ENCODE measurements at places on chromosomes 3 and 15.

DNA sequence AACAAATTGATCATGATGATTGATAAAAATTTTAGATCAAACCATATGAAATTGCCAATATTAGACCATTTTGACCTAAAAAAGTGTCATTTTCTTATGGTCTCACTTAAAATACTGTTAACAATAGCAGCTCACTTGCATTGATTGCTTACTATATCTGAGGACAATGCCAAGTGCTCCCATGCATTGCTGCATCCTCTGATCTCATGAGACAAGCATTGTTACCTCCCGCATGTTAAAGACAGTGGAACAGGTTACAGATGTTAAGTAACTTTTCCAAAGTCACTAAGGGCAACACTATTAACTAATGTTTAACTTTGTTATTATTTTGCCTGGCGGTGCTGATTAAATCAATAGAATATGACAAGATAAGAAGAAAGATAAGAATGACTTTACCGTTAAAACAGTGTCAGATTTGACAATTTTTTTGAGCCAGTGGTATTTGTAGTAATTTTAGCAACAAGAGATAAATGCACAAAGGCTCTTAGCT is 69.3 kb downstream of the PPM1L start:
- DNase-seq = no peak

- no peak for DNase-seq
These were observed 14.9 kb downstream of the SMAD3 start for GRCh38 chr15:67080118-67080899.

GRCh38 chr15:89904519-89904918 is 8.2 kb downstream of the ARPIN start:
- no peak for DNase-seq

GRCh38 chr3:113105966-113106660 is 105.2 kb upstream of the BOC start:
- no peak for DNase-seq

- no peak for DNase-seq
These were observed 89.6 kb downstream of the FILIP1L start for GRCh38 chr3:100024520-100025303.

DNA sequence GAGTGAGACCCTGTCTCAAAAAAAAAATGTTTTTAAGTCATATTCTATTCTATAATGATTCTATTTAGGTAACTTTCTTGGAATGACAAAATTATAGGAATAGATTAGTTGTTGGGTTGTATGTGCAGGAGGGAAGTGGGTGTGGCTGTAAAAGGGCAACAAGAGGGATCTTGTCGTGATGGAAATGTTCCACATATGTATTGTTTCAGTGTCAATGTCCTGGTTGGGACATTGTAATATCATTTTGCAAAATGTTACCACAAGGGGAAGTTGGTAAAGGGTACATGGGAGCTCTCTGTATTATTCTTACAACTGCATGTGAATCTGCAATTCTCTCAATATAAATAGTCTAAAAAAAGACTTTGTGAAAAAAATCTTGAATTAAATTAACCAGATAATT is 14.3 kb upstream of the ABHD5 start:
- DNase-seq = no peak

DNA sequence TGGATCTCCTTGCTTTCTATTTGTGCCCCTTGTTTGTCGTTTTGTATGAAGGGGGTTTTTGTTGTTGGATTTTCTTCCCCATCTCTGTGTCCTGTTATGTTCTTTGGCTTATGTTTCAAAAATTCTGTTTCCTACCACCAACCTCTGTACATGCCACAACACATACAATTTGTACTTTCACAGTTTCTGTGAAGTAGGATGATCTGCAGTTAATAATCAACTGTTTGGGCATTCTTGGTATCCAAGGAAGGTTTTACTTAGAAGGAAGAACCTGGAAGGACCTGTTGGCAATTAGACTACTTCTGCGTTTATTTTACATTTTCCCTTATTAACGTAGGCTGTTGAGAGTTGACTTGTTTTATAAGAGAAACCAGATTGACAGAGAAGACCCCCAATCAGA is 8.3 kb downstream of the SETD5 start:
- DNase-seq = no peak

DNA sequence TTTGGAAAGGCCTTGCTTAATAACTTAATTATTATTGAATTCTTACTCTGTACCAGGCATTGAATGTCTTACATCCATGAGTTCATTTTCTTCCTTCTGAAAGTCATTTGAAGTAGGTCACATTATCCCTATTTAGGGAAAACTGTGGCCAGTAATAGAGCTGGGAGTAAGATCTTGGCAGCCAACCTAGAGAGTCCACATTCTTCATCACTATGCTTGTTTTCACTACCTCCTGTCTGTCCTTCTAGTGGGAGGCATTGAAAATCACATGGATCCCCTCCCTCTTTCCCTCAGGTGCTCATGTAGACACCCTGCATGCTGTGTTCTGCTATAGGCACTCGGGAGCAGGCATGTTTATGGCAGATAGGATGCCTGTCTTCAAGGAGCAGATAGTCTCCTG is 154.9 kb downstream of the EBLN2 start:
- DNase-seq = no peak

GRCh38 chr3:18739099-18739433 is 313.9 kb upstream of the SATB1 start:
- DNase-seq = no peak

DNA sequence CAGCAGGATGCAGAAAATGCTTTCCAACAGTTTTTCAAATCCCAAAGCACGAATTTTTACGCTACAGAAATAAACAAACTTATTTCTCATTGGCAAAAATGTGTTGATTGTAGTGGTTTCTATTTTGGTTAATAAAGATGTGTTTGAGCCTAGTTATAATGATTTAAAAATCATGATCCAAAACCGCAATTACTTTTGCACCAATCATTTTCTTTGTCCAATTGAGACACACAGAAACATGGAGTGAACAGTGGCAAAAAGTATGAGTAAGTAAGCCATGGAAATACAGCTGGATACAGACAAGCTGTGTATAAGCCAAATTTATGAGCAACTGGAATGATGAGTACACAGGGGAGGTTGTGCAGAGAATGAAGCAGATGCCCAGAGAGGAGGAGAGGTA is 427.9 kb downstream of the NTRK3 start:
- DNase-seq = no peak

DNA sequence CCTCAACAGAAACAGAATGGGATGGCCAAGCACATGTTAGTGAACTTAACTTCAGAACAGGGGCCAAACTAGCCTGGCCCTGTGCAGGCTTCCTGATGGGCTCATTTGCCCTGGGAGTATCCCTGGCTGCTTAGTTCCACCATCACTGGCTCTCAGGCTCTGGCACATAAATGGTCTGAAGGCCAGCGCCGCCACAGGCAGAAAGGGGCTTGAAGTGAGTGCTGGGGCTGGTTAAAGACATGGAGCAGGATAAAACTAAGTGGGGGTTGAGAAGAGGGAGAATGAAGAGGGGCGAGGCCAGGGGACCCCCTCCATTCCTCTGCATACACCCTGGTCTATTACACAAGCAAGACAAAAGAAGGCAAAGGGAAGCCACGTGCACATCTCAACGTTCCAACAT is 12.2 kb downstream of the SLCO2A1 start:
- DNase-seq = no peak

GRCh38 chr3:69088063-69088462 is 3.3 kb downstream of the ARL6IP5 start:
- no peak for DNase-seq

Data from activated naive CD4-positive, alpha-beta T cell treated with Interleukin-2 at 50 U/mL for 16 hours (primary cell).